Non-pigmented ciliary epithelial cell (primary cell): ENCODE measurements at places on chromosomes 16 and 17.

- no peak for DNase-seq
These were observed 14.9 kb downstream of the C16orf74 start for GRCh38 chr16:85735946-85736345.

- DNase-seq = no peak
These were observed 6.4 kb downstream of the G6PC3 start for GRCh38 chr17:44076716-44077594.

GRCh38 chr17:48871551-48872351 lies 20.8 kb upstream of the ATP5MC1 start:
- no peak for DNase-seq

- DNase-seq = no peak
These were observed 939.9 kb upstream of the SOX9 start for GRCh38 chr17:71180801-71181385.

GRCh38 chr17:7356072-7356549 lies 1.2 kb downstream of the TMEM95 start:
- no peak for DNase-seq

DNA sequence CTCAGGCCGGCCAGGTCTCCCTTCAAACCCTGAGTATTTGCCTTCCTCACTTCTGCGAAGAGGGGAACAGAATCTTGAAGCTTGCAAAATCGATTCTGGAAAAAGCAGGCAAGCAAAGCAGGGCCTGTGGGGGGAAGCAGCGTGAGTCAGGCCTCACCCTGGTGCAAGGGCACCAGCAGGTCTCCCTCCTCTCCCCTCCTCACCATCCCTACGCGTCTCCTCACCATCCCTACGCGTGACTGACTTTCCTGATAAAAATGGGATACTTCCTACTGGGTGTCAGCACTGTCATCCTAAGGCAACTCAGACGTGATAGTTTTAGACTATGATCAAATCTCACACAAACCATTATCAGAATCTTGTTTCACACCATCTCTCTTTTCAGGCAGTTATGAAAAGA lies 12.1 kb downstream of the CMTM3 start:
- DNase-seq = no peak

- DNase-seq = no peak
These were observed 69.6 kb upstream of the HS3ST3A1 start for GRCh38 chr17:13671341-13671740.
